ENCODE measurements at places on chromosomes 12 and 14.
A peak's percentile ranks its signal among the peaks of the same experiment; 100 is the strongest.

DNA sequence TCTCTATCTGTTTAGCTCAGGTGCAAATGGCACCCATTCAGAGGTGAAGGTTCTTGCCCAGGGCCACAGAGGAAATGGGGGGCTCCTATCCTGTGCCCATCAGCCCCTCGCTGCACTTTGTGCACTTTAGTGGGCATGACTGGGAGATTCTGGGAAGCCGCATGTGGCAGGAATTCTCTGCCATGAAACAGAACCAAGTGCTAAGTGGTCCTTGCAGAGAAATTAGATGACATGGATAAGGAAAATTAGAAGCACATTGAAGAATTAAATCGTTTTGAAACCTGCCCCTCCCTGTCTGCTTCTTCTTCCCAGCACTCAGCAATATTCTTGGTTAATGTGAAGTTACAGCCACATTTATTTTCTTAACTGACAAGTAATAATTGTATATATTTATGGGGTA, 185.2 kb upstream of the RTL1 start:
- no peak overlapping the region for H3K4me3 ChIP-seq
- H3K36me3 ChIP-seq = no peaks in the 10 kb centered on the region
- DNase-seq = no peak
- H3K27ac ChIP-seq = no peak overlapping the region
- H3K4me1 ChIP-seq = no peaks in the 10 kb centered on the region

DNA sequence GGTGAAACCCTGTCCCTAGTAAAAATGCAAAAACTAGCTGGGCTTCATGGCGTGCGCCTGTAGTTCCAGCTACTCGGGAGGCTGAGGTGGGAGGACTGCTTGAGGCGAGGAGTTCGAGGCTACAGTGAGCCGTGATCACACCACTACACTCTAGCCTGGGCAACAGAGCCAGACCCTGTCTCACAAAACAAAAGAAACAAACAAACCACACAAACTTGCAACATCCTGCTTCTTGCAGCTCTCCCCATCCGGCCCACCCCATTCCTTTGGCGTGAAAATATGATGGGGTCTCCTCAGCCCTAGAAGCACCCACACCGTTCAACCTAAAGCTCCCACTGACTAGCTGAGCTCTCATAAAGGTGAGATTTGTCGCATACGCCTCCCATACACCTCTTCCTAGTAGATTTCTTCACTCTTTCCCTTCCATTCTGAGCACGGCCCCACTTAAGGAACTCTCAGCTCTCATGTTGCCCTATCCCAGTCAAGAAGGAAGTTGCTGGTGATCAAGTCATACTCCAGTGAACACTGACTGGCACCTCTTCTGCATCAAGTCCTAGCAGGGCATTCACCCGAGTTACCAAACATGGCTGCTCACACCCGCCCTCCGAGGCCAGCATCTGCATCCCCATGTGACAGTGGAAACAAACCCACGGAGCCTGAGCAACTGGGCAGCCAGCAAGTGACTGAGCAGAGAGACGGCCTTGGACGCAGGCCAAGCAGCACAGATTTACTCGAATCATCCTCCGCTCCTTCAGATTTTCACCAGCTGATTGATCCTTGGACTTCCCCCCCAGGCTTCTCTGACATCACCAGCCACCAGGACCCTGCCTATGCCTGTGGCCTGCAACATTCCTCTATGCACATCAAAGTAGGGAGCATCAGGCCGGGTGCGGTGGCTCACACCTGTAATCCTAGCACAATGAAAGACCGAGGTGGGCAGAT, 18.9 kb upstream of the CD27 start:
- H3K4me3 ChIP-seq = peak overlapping the region; percentile 89
- no peaks in the 10 kb centered on the region for H3K36me3 ChIP-seq
- H3K27me3 ChIP-seq = no peaks in the 10 kb centered on the region
- peak; percentile 69 for DNase-seq

GRCh38 chr14:100222224-100223093, 16.5 kb upstream of the YY1 start:
- DNase-seq = no peak
- H3K27ac ChIP-seq = no peak overlapping the region
- no peak overlapping the region for H3K4me3 ChIP-seq
- peaks cover 14% of the 10 kb centered on the region for H3K4me1 ChIP-seq
- no peaks in the 10 kb centered on the region for H3K36me3 ChIP-seq

GRCh38 chr14:81385886-81386285, 14.2 kb downstream of the STON2 start:
- H3K27me3 ChIP-seq = peaks cover 12% of the 10 kb centered on the region
- no peak overlapping the region for H3K4me3 ChIP-seq
- no peaks in the 10 kb centered on the region for H3K4me1 ChIP-seq

DNA sequence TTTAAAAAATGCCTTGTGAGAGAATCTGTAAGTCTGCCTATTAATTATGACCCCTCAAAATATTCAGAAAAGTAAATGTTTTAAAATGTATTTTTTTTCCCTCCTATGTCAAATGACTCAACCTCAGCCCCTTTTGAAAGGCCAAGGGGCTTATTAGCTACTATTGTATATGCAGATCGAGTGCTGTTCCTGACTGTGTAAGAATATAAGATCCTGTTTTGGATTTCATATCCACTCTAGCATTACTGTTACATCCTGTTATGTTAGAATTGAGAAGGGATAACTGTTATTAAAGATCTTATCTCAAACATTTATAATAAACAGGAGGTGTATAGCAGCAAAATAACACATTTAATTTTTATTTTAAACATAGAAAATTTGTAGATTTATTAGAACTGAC, 46.6 kb upstream of the TPH2 start:
- no peak overlapping the region for H3K27ac ChIP-seq
- peaks cover 40% of the 10 kb centered on the region for H3K36me3 ChIP-seq
- peaks cover 2% of the 10 kb centered on the region for H3K4me1 ChIP-seq
- H3K27me3 ChIP-seq = no peaks in the 10 kb centered on the region

DNA sequence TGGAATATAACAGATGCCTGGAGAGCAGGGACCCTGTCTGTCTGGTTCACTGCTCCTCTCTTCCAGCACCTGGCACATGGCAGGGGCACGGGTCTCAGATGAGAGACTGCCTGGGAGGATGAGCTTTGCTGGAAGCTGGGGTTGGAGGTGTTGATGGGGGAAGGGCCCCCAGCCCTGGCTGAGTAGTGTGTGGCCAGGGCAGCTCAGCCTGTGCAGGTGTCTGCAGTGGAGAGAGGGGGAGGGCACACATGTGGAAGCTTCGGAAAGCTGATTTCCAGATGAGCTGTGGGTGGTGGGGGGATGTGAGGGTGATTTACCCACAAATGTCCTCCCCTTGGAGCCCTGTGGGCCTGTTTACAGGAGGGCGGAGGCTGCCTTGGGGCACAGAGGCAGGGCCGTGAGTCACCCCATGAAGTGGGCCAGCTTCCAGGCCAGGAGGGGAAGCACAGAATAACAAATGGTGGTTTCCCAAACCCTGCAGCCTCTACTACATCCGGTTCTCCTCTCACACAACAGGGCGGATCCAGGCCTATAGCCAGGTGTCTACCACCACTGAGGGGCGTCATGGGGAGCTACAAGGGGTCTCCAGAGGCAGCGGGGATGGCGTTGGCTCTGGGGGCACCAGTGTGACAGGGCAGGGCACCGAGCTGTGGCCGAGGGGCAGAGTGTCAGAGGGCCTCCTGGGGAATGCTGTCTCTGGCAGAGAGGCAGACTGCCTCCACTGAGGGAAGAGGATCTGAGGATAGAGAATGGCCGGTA, 11.0 kb downstream of the KRT7 start:
- H3K4me1 ChIP-seq = peaks cover 9% of the 10 kb centered on the region
- no peak for DNase-seq
- H3K27me3 ChIP-seq = peaks cover 16% of the 10 kb centered on the region

GRCh38 chr14:63508033-63508432, 35.1 kb downstream of the PPP2R5E start:
- peaks cover 26% of the 10 kb centered on the region for H3K36me3 ChIP-seq
- H3K27ac ChIP-seq = peak overlapping the region; percentile 22
- H3K4me3 ChIP-seq = no peak overlapping the region
- no peaks in the 10 kb centered on the region for H3K27me3 ChIP-seq

DNA sequence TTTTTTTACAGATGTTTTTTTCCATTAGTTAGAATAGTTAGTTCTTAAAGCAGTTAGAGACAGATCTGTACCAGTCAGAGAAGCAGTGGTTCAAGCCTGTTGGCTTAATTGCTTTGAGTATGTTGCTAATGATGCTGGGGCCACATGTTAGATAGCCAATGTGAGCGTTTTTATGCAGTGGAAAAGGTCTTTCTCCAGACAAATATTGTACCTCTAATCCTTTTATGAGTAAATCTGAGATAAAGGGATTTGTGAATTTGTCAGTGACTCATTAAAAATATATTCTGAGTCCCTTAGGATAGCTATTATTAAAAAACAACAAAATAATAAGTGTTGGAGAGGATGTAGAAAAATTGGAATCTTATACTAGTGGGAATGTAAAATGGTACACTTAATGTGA, 154.2 kb downstream of the MSRB3 start:
- H3K4me1 ChIP-seq = no peaks in the 10 kb centered on the region
- peaks cover 4% of the 10 kb centered on the region for H3K27me3 ChIP-seq
- no peak overlapping the region for H3K27ac ChIP-seq
- no peaks in the 10 kb centered on the region for H3K36me3 ChIP-seq

DNA sequence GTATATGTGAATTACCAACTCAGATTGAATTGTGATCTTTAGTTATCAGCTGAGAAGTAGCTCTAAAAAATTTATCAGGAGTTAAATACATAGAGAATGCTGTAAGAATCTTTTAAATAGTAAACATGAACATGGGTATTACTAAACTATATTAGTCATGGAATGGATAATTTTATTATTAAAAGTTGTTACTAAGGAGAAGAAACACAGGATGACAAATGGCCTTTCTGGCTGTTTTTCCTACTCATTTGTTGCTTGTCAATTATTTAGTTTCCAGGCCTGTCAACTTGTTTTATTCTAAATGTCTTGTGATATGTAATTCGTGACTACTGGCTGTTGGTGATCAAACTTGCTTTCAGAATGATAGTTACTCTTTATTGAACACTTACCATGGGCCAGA, 58.7 kb downstream of the KTN1 start:
- H3K36me3 ChIP-seq = peaks cover 33% of the 10 kb centered on the region
- H3K27ac ChIP-seq = no peak overlapping the region
- H3K4me1 ChIP-seq = no peaks in the 10 kb centered on the region
- no peak for DNase-seq
- H3K27me3 ChIP-seq = no peaks in the 10 kb centered on the region

DNA sequence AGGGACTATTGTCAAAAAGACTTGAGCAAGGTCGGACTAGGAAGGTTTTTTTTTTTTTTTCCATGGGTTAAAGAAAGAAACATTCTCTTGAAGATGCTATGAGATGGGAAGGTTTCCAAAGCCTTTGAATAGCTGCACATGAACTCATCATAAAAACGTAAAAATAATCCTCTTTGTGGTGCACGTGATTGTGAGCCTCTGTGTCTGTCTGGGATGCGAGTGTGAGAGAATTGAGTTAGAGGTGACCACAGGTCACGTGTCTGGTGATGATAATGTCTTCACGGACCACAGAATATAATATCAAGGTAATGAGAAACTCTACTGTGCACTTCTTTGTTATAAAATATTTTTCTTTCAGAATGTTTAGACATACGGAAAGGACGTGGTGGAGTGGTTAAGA, 24.3 kb upstream of the ADGRD1 start:
- no peak overlapping the region for H3K4me3 ChIP-seq
- H3K4me1 ChIP-seq = no peaks in the 10 kb centered on the region
- no peak overlapping the region for H3K27ac ChIP-seq
- DNase-seq = no peak

- H3K27me3 ChIP-seq = no peaks in the 10 kb centered on the region
- H3K27ac ChIP-seq = no peak overlapping the region
- H3K4me1 ChIP-seq = peaks cover 28% of the 10 kb centered on the region
- DNase-seq = no peak
- H3K4me3 ChIP-seq = no peak overlapping the region
- H3K36me3 ChIP-seq = no peaks in the 10 kb centered on the region
These were observed 2.1 kb upstream of the ATP23 start for GRCh38 chr12:57939291-57939690.

DNA sequence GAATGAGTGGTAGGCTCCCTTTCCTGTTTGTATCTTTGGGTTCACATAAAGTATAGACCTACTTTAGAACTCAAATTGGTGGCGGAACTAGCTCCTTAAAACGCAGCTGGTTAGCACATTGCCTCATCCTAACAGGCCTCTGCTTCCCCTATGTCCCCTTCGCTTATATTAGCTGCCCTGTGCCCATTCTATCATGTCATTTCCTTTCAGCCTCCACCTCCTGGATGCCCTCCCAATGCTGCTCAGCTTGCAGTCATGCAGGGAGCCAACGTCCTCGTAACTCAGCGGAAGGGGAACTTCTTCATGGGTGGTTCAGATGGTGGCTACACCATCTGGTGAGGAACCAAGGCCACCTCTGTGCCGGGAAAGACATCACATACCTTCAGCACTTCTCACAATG, 3.5 kb downstream of the DAZAP2 start:
- peaks cover 37% of the 10 kb centered on the region for H3K36me3 ChIP-seq
- no peaks in the 10 kb centered on the region for H3K27me3 ChIP-seq
- H3K4me3 ChIP-seq = no peak overlapping the region
- no peak for DNase-seq
- no peak overlapping the region for H3K27ac ChIP-seq
- peaks cover 42% of the 10 kb centered on the region for H3K4me1 ChIP-seq

DNA sequence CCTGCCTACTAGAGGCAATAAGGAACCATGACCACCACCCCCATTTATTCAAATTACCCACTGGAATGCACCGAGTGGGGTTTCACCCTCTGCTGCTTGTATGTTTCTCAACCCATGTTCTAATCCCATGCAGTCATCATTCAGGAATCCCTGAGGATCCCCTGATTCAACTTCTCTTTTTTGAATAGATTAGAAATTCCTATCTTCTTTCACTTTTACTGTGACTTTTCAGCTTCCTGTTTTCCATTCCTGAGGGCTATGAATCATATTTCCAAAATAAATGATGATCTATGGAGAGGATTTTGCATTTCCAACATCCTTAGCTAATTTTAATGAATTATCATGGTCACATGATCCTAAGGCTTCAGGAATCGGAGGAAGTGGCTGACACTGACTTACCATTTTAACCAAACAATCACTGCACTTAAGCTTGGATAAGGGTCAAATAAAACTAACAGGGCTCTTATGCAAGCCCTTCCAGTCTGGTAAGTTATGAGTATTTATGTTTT, 19.4 kb upstream of the P2RX4 start:
- no peaks in the 10 kb centered on the region for H3K27me3 ChIP-seq
- H3K4me1 ChIP-seq = peaks cover 6% of the 10 kb centered on the region
